Activated T-cell treated with anti-CD3 and anti-CD28 coated beads, Interleukin-2, amount 50 U/mL, for 48 hours (primary cell): ENCODE measurements at places on chromosomes 6 and 20.

DNA sequence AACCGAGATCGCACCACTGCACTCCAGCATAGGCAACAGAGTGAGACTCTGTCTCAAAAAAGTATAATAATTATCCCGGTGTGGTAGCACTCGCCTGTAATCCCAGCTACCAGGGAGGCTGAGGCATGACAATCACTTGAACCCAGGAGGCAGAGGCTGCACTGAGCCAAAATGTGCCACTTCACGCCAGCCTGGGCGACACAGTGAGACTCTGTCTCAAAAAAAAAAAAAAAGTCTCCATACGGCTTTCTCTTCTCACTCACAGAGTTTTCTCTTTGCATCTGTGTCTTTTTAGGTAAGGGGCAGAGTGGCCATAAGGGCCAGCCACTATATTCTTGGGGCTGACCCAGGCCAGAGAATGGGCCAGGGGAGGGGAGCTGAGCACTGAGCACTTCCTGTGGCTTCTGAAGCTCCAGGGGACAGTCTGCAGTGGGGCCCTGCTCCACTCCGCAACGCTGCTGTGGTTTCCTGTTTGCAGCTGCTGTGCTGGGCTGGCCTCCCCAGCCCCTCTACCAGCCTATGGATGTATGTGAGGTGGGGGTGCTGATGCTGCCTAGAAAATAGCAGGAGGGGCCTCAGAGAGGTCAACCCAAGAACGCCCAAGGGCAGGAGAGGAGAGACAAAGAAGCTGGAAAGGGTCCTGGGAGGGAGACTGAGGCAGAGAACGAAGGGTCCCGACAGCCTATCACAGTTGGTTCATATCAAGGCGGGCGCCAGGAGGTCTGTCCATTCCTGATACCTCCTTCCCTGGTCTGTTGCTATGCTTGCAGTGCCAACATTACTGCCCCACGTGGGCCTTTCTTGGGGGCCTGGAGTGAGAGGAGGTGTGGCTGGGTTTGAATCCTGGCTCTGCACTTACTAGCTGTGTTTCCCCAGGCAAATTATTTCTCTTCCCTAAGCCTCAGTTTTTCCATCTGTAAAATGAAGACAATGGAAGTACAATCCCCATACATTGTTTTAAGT is 16.0 kb downstream of the SLA2 start:
- DNase-seq = peak; percentile 52

DNA sequence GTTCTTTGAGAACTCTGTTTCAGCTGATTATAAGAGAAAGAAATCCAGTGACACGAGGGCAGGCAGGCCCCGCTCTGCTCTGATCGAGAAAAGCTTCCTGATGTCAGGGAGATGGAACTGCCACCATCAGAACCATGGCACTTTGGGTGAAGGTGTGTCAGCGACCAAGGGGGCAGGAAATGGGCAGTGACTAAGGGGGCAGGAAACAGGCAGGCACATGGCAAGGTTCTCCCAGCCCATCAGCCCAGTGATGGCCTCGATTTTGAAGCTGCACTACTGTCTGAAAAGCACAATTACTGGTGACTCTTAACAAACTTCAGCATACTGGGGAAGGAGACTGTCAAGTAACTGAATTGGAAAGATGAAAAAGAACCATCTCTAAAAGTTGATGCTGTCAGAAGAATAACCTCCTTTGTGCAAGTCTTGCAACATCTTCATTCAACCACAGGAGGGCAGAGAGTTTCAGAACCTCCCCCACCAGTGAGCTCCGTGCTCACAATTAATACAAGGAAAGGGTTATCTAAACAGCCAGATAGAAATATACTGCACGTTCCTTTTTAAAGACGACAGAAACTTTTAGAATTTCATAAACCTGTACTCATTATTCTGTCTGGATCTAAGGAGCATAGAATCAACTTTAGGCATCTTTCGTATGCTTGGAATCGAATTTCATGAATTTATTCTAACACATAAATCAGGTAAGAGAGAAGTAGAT is 39.1 kb downstream of the TMX4 start:
- DNase-seq = peak; percentile 40

- no peak for DNase-seq
These were observed 40.0 kb downstream of the MYLIP start for GRCh38 chr6:16168858-16169257.

- no peak for DNase-seq
These were observed 161.2 kb upstream of the SUPT3H start for GRCh38 chr6:45538641-45539547.

DNA sequence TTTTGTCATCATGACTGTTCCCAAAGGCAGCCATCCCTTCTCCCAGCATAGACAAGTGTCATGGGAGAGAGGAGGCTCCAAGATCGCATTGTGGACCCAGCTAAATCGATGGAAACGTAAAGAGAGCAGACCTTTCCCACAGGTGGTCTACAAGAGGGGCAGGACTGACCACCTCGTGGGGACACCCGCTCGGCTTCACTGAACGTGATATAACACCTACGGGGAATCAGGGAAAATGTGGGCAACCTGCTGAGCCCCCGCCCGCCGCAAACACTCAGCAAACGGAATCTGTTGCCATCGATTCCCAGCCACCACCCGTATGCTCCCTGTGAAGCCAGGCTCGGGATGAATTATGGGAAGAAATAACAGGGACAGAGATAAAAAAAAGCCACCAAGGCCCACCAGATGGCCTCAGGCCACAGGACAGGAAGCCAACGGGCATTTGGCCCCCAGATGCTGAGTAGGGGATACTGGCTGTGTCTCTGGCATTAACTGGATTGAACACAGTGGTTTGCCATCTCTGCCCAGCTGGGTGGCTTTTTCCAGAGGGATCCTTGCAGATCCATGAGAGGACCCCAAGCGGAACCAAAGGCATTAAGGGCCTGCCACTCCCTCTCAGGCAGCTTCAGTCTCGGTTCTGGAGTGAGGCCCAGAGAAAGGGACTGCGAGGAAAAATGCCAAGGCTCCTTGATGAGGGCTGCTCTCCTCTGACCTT is 44.4 kb downstream of the BMP7 start:
- no peak for DNase-seq

DNA sequence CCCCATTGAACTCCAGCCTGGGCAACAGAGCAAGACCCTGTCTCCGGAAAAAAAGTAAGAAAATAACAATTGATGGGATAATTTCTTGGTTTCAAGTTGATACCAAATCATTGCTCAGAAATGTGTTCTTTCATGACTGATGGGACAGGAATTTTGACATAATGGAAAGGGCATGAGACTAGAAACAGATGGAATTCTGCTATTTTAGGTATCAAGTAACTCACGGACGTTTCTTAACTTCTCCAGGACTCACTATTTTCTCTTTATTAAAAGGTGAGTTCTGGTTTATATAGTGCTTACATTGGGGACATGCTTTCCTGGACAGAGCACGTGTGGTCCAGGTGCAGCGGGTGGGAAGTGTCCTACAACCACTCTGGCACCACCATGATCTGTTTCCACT is 6.0 kb upstream of the DSP start:
- DNase-seq = no peak

DNA sequence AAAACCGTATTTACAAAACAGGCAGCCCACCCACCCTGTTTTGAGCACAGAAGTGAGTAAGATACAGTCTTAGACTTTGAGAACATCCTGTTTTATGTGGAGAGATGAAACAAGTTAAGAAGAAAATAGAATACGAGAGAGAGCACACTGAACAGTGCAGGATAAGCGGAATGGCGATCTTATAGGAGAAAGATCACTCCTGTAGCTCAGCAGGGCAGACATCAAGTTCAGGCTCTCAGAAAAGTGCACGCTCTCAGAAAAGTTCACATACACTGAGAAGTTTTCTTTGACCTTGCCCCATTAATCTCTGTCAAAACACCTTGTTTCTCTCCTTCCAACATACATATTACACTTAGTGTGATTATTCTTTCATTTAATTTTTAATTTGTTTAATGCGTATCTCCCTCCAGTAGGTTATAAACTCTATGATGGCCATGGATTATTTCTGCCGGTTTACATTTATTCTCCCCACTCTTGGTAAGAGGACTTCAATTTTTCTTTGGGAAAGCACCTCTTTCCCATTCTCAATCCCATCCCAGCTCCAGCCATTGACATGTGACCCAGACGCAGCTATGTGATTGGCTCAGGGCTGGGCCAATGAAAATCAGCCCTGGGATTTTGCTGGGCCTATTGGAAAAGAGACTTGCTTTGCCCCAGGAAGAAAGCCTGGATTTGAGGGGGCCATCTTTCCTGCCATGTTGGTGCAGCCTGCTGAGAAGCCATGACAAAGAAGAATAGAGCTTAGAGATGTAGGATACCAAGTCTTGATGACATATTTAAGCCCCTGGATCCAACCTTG is 16.2 kb downstream of the KCNB1 start:
- no peak for DNase-seq

- DNase-seq = no peak
These were observed 487.6 kb downstream of the PREX1 start for GRCh38 chr20:48339986-48340882.

DNA sequence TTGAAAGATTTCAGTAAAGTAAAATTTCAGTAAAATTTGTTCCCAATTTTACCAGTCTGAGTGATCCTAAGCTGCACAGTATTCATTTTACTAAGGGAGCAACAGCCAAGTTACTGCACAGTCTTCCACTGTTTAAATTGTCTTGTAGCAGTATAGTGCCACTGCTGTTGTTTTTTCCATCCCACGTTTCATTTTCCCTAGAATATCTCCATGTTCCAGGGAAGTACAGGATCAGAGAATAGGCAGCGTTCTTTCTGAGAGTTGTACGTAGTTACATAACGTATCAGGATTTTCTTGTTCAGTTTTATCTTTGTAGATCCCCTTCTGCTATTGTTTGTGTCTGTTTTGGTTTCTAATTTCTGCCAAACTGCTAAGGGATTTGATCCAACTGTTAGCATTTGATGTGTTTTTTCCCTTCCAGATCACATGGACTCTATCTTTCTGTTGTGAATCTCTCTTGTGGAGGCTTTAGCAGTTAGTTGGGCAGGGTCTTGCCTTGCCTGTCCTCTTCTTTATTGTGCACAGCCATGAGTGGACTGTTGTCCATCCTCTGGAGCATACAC is 38.4 kb downstream of the BCKDHB start:
- DNase-seq = no peak

GRCh38 chr6:47168180-47168579 is 126.0 kb upstream of the ADGRF1 start:
- no peak for DNase-seq

DNA sequence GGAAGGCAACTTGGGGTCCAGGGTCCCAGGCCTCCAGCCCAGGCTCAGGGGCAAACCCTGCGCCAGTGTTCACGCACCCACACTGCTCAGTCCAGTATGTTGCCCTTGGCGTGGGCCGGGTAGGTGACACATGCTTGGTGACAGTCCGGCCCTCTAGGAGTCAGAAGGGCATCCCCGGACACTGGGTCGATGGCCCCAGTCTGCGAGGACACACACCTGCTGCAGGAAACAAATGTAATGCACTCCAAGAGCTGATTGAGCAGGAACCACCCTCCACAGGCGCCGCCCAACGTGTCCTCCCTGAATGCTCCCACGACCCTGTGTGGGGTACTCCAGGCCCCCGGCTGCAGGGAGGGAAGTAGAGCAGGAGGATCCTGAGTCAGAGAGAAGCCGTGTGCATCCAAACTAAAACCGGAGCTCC is 160.7 kb downstream of the DLL1 start:
- no peak for DNase-seq

GRCh38 chr6:14726816-14727493 is 518.9 kb upstream of the JARID2 start:
- peak; percentile 21 for DNase-seq

DNA sequence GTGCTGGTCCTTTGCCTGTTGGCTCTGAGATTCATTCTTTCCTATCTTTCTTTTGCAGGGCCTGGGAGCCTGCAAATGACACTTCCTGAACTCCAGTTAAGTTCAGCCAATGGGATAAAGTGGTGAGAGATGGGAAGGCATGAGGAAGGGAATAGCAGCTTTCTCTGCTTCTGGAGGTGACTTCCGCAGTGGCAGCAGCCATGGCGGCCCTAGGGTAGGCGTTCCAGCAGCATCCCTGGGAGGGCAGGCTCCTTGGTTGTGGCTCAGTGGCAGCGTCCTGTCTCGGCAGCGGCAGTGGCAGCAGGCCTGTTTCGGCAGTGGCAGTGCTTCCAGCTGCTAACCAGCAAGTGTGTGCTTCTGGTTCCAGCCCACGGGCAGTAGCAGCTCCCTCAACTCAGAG is 7.3 kb upstream of the MDFI start:
- DNase-seq = no peak

- no peak for DNase-seq
These were observed 19.1 kb upstream of the CD93 start for GRCh38 chr20:23105193-23105592.

- no peak for DNase-seq
These were observed 18.8 kb upstream of the IER3 start for GRCh38 chr6:30763155-30763617.

DNA sequence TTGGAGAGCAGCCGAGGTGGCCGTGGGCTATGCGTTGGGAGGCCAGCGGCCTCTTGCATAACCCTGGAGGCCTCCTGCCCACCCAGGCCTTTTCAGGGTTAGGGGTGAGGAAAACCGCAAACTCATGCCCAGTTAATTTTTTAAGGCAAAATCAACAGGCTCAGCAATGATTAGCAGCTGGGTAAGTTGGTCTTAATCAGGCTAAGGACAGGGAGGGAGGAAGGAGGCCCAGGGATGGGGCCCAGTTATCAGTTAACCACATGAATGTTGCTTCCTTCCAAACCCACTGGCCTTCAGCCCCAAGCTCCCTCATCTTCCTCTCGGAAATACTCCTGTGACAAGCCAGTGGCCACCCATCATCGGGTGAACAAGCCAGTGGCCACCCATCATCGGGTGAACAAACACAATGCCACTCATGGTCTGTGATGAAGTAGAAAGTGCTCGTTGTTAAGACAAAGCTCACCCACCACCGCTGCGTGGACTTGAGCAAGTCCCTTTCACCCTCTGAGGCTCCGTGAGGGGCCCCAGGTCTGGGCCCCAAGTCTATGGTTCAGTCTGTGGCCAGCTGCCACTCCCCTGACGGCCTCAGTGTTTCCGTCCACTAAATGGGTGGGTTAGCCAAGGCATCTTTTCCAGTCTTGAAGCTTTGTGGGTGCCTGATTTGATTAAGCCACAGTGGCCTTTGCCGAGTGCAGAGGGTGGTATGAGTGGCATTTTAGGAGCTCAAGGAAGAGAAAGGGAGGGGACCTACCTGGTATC is 39.4 kb downstream of the HNF4A start:
- DNase-seq = no peak

DNA sequence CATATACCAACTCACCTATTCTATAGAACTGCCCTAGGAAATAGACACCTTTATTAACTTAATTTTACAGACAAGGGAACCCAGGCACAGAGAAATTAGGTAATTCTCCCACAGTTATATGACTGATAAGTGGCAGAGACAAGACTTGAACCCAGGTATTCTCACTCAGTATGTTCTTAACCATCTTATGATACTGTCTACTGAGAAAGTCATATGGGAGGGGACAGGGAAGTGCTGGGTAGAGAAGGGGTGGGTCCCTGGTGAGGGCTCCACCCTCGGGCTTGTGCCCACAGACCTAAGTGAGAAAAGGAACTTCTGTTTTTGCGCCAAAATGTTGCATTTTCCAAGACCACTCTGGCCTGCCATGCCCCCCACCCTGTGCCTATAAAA is 123.5 kb downstream of the RNF144B start:
- DNase-seq = no peak

GRCh38 chr6:61935242-61935846 is 350.7 kb downstream of the KHDRBS2 start:
- no peak for DNase-seq
